Stimulated activated CD8-positive, alpha-beta memory T cell treated with anti-CD3 and anti-CD28 coated beads, Interleukin-4, amount 100 ng/mL, for 1 hour (primary cell): ENCODE measurements at places on chromosomes 2 and 18.

DNA sequence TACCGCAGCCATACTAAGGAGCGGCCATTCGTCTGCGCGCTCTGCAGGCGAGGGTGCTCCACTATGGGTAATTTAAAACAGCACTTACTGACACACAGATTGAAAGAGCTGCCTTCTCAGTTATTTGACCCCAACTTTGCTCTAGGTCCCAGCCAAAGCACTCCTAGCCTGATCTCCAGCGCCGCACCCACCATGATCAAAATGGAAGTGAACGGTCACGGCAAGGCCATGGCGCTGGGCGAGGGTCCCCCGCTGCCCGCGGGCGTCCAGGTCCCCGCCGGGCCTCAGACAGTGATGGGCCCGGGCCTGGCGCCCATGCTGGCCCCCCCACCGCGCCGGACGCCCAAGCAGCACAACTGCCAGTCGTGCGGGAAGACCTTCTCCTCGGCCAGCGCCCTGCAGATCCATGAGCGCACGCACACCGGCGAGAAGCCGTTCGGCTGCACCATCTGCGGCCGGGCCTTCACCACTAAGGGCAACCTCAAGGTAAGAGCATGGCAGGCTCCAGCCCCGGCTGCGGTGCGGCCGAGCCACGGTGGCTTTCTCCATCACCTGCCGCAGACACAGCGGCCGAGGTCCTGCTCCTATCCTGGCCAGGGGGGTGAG, 15.5 kb downstream of the SALL3 start:
- no peak for DNase-seq

- no peak for DNase-seq
Observed at GRCh38 chr18:44957461-44957860, 276.8 kb downstream of the SETBP1 start.

- DNase-seq: no peak
Observed at GRCh38 chr2:158845859-158846258, 50.7 kb downstream of the DAPL1 start.

- no peak for DNase-seq
Observed at GRCh38 chr18:49843778-49844625, 30.7 kb upstream of the ACAA2 start.

GRCh38 chr2:134097740-134098139, 156.1 kb upstream of the MGAT5 start:
- no peak for DNase-seq

GRCh38 chr2:85682378-85682777, 11.8 kb upstream of the GNLY start:
- DNase-seq: no peak

DNA sequence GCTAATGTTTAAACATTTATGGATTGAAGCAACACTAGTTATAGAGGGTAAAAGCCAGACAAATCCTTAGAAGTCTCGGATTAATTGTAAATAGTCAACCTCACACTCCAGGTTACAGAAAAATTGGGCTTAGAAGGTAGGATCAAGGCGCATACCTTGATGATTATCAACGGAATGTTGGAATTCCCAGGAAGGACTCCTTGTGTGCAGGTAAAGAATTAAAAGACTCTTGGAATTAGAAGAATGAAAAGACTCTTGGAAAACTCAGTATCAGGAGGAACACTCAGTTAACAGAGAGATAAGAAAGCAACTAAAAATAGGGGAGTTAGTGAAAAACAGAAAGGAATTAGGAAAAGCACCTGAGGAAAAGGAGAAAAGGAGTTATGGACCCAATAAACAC, 29.3 kb upstream of the EPHA4 start:
- no peak for DNase-seq

DNA sequence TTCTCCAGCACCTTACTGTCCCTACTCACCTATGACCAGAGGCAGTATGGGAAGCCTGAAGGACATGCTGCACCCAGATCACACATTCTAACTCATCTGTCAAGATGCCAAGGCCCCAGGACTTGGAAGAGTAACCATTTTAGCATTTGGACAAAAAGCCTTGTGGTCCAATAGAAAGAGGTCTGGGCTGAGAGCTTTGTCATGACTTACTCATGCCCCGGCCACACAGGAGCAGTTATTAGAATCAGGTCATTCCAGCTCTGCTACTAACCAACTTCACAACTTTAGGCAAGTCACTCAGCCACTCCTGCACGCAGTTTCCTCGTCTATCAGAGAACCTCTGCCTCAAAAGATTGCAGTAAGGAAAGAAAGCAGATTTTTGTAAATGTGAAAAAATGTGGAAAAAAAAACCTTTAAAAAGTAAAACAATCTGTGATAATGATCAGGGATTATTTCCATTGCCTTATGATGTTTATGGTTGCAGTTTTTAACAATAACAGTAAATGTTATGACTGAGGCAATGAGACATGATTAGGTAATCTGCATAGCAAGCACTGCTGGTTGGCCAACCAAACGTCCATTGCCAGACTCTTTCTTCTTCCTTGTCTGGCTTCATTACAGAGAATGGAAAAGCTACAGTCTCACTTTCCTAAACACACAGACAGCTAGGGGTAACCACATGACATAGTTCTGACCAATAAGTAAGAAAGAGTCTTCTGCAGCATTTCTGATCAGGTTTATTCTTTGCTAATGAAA, 255.4 kb upstream of the CHAC2 start:
- DNase-seq: no peak

DNA sequence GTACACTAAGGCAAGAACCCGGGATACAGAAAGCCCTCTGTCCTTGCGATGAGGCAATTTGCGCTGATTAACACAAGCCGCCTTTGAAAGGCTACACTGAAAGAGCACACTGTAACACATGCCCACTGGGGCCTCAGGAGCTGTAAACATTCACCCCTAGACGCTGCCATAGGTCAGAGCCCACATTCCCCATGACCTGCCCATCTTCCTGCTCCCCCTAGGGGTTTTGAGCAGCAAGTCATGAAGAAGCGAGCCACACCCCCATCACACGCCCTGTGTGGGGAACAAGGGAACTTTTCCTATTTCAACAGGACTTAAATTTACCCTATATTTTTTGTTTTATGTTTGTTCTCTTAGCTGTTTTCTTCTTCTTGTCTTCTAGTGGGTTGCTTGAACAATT, 47.8 kb upstream of the SLC4A10 start:
- no peak for DNase-seq

- DNase-seq: no peak
Observed at GRCh38 chr2:82795446-82795845, 1663.6 kb downstream of the SUCLG1 start.

GRCh38 chr2:24820175-24820513, 26.9 kb downstream of the CENPO start:
- DNase-seq: no peak

DNA sequence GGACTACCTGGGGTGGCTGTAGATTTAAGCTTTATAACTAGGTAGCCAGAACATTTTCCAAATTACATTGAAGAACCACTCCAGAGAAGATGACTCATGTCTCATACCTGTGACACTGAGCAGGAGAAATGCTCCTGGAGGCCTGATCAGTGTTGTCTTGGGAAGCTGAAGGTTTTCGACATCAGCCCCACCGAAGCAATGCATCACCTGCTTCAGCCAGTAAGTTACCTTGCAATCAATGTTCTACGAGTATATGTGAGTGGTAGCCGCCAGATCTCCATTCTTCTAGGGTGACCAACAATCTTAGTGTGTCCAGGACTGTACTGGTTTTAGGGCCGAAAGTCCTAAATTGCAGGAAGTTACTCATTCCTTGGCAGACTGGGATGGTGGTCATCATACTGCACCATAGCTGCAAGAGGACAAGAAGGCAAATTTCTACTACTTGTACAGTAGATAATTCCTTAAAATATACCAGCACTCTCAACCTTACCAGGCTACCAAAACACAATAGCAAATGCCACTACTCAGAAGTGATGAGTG, 109.3 kb upstream of the LINC00305 start:
- no peak for DNase-seq

DNA sequence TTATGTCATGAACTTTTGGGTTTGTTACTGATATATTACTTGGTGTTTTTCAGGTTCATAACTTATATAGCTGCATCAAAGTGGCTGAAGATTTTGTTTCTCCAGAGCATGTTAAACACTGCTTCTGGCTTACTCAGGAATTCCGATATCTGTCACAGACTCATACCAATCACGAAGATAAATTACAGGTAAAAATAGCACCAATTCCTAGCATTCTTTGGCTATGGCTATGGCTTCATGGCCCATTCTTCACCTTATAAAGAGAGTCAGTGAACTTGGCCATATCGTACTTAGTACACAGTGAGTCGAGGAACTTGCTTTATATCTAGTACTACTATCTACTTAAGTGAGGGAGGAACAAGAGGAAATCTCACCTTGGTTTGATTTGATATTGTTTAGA, 49.9 kb downstream of the KDM3A start:
- no peak for DNase-seq

DNA sequence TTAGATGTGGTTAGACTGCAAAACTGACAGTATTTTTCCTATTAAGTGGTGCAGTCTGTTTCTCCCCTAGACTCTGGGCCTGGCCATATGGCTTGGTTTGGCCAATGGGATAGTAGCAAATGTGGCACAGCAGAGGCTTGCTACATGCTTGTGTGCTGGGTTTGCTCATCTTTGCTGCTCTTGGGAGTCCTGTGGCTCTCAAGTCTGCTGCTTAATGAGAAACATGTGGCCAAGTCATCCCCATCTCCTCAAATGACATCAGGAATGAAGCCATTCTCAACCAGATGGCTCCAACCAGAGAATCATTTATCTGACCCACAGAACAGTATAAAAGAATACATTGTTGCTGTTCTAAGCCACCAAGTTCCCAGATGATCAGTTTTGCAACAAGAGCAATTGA, 57.1 kb upstream of the PAX3 start:
- DNase-seq: no peak

DNA sequence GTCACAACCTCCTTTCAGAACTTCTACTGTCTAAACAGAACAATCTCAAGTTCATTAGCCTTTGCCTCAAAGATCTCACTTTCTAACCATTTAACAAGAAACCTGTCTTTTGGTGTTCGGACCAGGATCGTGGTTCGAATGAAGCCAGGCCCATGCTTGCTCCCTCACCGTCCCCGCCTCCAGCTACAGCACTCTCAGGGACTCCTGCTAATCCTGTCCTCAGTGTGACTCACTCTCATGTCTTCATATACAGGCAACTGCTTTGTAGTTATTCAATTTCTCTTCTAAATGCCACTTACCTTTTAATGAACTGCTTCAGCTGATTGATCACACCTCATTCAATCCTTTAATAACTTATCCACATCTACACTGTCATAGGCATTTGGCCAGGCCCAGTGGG, 15.8 kb downstream of the SERTAD2 start:
- no peak for DNase-seq

DNA sequence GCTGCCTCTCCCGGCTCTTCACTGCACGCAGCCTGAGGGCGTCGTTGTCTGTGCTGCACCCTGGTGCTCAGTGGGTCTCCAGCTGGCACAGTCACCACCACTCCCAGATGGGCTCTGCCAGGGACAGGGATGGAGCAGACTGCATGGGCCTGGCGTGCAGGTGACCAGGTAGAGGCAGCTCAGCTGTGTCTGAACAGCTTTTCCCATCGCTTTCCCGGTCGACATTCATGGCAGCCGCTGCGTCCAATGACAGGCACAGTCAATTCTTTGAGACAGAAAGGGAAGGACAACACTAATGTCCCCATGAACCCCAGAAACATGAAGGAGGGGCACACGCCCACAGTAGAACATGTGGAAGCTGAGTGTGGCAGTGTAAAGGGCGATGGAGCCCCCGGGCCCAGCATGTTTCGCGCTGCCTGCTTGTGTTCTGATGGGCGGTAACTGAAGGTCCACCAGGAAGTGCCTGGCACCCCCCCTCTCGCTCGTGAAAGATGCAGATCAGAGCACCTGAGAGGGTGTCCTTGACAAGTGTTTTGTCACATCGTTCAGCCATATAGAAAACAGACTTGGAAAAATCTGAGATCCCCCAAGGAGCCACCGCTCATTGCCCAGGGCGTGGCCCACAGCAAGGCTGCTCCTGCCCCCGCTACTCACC, 122.4 kb downstream of the NFATC1 start:
- DNase-seq: no peak

- DNase-seq: no peak
Observed at GRCh38 chr2:210288408-210288807, 26.6 kb downstream of the MYL1 start.

GRCh38 chr18:11789716-11790510, 61.3 kb upstream of the CHMP1B start:
- DNase-seq: no peak

DNA sequence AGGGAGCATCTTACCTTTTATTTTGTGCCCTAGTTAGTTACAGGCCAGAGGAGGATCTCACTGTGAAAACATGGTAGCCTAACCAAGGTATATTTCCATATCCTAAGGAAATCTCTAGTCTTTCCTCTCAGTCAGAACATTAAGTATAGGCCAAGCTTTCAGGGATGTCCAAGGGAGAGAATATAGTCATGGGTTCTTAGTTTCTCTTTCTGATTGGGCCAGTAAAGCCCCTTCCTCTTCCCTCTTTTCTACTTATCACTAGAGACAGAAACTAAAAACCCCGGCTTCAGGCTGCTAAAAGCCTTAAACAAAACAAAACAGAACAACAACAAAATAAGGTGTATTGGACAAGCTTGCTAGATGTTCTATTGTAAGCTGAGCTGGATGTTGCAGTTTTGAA, 44.3 kb upstream of the TNFRSF11A start:
- no peak for DNase-seq

DNA sequence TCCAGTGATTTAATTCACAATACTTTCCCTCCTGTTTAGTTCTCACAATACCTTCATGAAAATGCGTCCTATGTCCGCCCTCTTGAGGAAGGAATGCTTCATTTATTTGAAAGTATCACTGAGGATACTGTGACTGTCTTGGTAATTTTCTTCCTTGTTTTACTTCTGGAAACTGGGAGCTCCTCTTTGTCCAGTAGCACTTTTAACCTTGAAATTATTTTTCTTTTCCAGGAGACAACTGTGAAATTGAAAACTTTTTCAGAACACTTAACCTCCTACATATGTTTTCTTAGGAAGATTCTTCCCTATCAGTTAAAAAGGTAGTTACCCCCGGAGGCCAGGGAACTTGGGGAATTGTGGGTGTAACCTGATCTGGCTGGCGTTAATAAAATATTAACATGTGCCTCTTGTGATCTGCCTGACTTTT, 58.9 kb upstream of the STON1 start:
- no peak for DNase-seq

DNA sequence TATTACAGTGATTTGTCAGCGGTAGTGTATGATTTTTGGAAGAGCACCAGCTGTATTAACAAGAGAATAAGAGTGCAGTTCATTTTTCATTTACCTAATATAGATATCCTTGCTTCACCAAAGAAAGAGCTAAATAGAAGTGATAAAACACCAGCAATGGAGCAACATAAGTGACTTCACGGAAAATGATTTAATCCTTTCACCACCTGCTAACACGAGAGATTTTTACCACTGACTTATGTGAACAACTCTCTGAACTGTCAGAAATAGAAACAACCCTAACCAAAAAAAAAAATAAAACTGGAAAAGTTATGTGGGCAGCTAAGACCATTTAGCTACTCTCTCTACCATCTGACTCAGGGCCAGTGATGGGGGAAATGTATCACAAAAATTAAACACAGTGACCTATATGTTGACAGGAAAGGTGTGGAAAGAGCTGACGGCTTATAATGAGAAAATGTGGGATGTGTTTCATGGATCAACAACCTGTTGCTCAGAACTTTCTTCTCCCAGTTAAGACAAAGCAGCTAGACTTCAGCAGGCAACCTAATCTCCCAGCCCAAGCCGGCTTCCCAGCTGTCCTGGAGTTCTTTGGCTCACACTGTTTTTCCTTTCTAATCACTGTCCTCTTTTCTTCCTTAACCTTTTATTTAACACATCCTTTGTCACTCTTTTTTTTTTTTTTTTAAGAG, 272.7 kb downstream of the SS18 start:
- no peak for DNase-seq

GRCh38 chr2:186919296-186919695, 70.3 kb upstream of the ZSWIM2 start:
- no peak for DNase-seq
